Esophagus squamous epithelium (tissue), 5 donors: ENCODE measurements at places on chromosomes 1 and 21.

DNA sequence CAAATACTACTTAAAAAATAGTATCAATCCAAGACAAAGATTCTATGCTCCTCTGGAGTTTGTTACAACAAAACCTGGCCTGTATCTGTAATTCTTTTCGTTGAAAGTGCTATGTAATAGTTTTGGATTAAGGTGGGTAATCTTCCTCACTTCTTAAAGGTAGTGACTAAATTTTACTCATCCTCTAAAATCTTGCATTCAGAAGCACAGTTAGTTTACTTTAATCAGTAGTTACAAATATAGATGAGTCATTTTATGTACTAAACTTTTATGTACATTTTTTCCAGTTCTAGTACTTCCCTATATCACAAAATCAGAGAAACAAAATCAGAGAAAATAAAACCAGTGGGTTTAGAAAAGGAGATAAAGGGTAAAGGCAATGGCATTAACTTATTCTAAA lies 51.3 kb downstream of the ZNHIT6 start:
- DNase-seq, result no peak

DNA sequence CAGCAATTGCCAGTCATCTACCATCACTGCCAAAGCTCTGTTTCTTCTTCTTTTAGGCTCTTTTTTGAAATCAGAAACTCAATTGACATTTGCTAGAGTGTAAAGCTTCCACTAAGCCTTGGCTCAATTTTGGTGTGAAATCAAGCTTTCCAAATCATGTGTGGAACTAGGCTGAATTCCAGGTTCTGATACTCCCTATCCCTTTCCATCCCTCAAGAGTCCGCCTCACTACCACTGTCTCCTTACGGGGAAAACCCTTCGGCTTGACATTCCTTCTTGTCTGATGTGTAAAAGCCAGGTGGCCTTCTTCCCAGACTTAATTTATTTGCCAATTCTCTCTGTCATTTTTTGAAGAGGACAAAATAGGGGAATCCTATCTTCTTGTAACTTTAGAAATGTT lies 47.2 kb upstream of the PRMT6 start:
- DNase-seq, result no peak

DNA sequence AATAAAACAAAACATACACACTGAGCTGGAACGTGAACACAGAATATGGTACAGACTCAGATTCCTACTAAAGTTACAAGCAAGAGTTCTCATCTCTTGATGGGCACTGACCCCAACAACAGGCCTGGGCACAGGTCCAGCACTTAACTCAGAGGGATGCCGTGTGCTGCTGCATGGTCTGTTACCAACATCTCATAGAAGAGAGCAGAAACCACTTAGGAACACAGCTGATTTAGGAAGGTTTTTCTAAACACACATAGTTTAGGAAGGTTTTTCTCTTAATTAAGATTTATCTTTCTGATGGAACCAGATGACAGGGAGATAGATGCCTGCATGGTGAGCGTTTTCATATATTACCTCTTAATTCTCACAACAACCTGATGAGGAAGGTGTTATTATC lies 1.5 kb downstream of the GCLM start:
- DNase-seq, result no peak

GRCh38 chr1:51518586-51519047 lies 449 bp downstream of the EPS15 start:
- DNase-seq, result no peak

GRCh38 chr1:227774821-227775661 lies 39.8 kb downstream of the SNAP47 start:
- DNase-seq, result no peak

GRCh38 chr1:31651766-31652165 lies 7.1 kb upstream of the PEF1 start:
- no peak for DNase-seq

- no peak for DNase-seq
These were observed 87.7 kb downstream of the ST6GALNAC3 start for GRCh38 chr1:76162254-76162653.

DNA sequence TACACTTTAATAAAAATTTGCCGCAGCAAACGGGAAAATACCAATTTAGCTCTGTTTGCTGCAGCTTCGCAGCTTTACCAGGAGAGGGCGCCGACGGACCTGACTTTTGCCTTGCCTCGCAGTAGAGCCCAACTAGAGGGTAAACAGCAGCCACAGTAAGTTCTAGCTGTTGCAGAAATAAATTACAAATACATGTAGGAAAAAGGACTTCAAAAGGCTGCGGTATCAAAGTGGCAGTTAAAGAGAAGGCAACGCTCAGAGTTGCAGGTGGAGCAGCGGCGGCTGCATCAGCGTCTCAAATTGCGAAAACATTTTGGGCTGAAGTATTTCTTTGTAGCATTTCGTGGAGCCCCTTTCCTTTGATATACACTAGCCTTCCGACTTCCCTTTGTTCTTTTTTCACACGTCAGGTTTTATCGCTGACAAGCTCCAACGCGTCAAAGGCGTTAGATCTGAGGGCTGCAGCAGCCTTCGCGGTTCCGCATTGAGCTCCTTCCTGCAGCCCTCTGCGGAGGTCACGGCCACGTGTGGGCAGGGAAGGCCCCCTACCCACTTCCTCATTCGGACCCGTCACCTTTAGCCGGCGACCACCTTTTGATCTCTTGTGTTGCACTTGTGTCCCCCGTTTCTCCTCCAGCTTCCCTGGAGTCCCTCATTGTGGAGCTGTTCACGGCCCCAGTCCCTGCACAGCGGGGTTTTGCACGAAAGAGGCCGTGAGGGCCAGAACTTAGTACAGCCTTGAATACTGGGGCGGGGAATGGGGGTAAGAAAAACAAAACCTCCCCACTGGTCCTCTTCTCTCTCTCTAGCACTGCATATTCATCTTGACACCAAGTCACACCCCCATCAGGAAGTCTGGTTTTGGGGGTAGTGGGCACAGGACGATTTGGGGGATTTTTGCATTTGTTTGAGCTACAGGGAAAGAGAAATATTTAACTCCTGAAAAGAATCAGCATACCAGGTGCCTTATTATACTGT lies 72.8 kb downstream of the S1PR1 start:
- DNase-seq, result no peak

- DNase-seq, result no peak
These were observed 72.8 kb downstream of the SELENOF start for GRCh38 chr1:86841116-86841515.

DNA sequence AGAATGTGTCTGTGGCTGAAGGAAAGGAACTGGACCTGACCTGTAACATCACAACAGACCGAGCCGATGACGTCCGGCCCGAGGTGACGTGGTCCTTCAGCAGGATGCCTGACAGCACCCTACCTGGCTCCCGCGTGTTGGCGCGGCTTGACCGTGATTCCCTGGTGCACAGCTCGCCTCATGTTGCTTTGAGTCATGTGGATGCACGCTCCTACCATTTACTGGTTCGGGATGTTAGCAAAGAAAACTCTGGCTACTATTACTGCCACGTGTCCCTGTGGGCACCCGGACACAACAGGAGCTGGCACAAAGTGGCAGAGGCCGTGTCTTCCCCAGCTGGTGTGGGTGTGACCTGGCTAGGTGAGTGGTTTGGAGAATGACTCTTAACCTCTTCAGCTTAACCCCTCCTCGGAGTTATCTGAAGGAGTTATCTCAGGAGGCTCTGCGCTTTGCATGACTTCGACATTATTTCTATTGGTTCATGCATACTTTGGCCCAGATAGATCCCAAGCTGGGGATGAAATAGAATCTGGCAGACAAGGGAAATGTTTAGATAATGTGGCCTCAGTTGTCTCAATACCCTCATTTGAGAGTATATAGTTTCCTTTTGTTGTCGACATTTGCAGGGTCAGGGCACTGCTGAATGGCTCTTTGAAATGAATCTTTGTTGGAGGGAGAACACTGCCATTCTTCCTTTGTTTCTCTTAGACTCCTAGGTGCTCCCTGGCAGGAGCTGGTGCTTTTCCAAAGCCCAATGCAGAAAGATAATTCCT lies 39.7 kb downstream of the PTGFRN start:
- no peak for DNase-seq

DNA sequence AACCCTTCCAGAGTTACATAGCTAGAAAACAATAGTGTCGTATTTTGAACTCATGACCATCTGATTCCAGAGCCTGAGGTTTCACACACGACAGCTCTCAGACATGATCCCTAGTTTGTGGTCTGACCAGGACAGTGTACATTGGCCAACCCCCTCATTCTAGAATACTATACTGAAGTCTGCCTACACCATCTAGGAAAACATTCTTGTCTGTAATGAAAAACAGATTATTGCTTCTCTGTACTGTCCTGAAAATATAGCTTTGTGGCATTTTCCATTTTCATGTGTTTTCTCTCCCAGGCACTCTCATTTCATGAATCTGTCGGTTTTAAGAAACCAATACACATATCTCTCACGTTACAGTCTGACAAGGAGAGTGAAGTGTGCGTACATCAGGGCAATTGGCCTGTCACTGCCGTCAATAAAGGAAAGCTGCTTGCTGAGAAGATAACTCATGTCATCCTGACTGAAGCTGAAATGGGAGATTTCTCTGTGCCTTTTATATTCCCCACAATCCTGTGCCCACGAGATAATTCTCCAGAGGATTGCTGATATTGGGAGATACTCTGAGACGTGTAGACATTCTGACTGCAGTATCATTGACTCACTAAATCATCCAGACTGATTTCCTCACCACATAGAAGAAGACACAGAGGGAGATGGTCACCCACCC lies 585.6 kb downstream of the PLPP3 start:
- DNase-seq, result no peak

GRCh38 chr1:180130651-180131050 lies 24.0 kb upstream of the QSOX1 start:
- DNase-seq, result no peak

GRCh38 chr1:153760440-153760839 lies 14.8 kb upstream of the SLC27A3 start:
- DNase-seq, result no peak

DNA sequence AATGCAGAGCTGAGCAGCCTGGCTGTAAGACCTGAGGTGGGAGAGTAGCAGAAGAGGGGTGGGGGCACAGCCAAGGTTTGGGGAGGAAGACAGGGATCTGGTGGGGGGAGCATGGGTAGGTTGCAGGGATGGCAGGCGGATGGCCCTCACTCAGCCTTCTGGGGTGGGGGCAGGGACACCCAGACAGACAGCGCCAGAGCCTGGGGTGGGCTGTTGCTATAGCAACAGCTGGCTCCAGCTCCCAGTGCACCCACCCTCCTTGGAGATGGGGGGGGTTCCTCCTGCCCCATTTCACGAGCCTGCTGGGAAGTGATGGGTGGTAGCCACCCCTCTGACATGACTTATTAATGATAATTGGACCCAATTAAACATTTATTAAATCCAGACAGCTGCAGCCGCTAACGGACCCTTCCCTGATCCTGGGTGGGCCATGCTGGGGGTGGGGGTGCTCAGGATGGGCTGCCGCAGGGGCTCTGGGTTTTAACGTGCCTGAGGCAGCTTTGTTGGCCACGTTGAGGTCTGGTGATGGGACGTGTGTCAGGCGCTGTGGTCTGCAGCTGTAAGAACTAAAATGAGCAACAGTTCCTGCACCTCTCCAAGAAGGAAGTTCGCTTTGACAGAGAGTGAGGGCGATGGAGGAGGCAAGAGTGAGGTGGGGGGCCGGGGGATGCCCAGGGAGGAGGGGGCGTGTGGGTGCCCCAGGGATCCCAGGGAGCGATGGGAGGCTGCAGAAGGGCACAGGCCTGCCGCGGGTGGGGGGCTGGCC lies 19.4 kb downstream of the AGRN start:
- no peak for DNase-seq

GRCh38 chr1:19010995-19011844 lies 54.7 kb upstream of the IFFO2 start:
- DNase-seq, result no peak

DNA sequence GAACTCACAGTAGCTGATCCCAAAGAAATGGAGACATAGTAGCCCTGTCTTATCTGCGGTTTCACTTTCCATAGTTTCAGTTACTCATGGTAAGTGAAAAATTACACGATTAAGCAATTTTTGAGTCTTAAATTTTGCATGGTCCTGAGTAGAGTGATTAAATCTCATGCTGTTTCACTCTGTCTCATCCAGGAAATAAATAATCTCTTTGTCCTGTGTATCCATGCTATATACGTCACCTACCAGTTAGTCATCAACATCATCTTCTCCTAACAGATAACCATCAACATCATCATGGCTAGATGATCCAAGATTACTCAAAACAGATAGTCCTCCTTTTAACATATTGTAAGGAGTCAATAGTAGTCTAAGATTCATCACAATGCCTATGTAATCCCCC lies 1589.3 kb downstream of the BRINP3 start:
- no peak for DNase-seq

- DNase-seq, result no peak
These were observed 79.9 kb upstream of the ATP1A1 start for GRCh38 chr1:116292929-116293725.

- DNase-seq, result no peak
These were observed 62.2 kb downstream of the LRRC8D start for GRCh38 chr1:89883030-89883379.
